ENCODE measurements at places on chromosomes 13 and 19.

- DNase-seq: no peak
These were observed 12.4 kb downstream of the MEIOSIN start for GRCh38 chr19:45745606-45746005.

- no peak for DNase-seq
These were observed 182.0 kb downstream of the RGCC start for GRCh38 chr13:41639237-41639904.

- DNase-seq: no peak
These were observed 121.6 kb downstream of the COG6 start for GRCh38 chr13:39777021-39777420.

GRCh38 chr19:1651568-1652291 is 685 bp downstream of the TCF3 start:
- no peak for DNase-seq

DNA sequence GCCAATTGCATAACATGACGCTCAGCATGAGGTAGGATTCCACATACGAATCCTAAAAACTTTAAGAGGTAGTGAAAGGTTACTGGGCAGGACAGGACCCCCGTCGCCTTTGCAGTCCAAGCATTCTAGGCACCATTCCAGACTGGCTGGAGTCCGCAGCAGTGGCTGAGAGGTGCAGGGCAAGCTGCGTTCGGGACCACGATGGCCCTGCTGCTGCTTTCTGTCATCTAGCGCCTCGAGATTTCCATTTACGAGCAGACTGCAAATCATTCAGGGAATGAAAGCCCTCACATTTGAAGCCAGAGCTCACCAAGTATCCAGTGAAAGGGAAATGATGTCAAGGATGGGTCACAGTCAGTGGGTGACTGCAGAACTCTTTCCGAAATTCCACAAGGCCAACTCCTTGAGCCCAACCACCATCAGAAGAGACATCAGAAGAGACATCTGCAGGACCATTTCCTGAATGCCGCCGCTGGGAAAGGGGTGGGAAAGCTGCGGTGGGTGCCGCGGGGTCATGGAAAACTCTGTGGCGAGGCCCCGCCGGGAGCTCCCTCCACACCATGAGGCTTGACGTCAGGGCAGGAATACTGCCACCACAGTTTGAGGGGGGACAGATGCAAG is 88.3 kb downstream of the COL4A1 start:
- no peak for DNase-seq

GRCh38 chr19:6070207-6070681 is 40.1 kb downstream of the RFX2 start:
- DNase-seq: no peak

GRCh38 chr19:46428239-46429135 is at the start of gene PNMA8C:
PNMA8C (minus strand) TSS chr19:46428936; CDS start chr19:46428359, 577 bp downstream.
- peak; percentile 96 for DNase-seq
